ENCODE measurements at places on chromosomes 11 and 22.

- no peak for DNase-seq
Measured at GRCh38 chr22:45583504-45583903, 80.8 kb downstream of the FBLN1 start.

GRCh38 chr22:49300241-49300640, 527.4 kb downstream of the BRD1 start:
- no peak for DNase-seq

- DNase-seq = no peak
Measured at GRCh38 chr11:119473901-119474681, 51.1 kb upstream of the THY1 start.

DNA sequence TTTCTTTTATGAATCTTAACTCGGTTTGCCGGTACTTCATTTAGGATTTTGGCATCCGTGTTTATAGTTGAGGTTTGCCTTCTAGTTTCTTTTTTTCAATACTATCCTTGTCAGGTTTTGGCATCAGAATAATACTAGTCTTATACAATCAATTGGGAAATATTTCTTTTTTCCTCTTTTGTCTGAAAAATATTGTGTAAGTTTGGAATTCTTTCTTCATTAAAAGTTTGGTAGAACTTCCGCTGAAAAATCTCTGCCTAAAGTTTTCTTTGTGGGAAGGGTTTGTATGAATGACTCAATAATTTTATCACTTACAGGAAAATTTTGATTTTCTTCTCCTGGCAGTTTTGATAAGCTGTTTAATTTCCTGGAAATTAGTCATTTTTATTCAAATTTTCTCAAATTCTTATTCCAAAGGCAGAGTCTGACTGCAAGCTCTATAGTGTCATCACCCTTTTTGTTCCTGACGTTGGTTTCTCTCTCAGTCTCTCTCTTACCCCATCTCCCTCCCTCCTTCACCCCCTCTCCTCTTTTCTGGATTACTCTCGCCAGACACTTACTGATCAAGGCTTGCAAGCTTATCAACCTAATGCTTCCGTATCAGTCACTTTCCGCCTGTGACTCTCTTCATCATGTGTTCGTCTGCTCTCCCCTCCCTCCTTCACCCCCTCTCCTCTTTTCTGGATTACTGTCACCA, 555.7 kb downstream of the TBC1D22A start:
- no peak for DNase-seq

DNA sequence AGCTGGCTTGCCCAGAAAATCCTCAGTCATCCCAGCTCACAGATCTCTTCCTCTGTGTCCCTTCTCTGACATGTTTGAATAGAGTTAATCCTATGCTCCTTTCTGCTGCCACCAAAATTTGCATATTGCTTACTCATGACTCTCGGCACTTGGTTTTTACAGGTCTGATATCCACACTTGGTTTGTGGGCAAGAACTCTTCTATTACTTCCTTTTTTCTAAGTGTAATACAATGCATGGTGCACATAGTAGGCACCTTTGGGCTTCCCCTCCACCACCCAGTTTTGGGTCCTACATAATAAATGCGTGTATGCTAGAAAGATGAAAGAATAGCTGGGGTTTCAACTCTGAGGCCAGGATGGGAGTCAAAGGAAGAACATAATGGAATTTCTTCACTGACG, 69.7 kb upstream of the GRK3 start:
- DNase-seq = no peak

DNA sequence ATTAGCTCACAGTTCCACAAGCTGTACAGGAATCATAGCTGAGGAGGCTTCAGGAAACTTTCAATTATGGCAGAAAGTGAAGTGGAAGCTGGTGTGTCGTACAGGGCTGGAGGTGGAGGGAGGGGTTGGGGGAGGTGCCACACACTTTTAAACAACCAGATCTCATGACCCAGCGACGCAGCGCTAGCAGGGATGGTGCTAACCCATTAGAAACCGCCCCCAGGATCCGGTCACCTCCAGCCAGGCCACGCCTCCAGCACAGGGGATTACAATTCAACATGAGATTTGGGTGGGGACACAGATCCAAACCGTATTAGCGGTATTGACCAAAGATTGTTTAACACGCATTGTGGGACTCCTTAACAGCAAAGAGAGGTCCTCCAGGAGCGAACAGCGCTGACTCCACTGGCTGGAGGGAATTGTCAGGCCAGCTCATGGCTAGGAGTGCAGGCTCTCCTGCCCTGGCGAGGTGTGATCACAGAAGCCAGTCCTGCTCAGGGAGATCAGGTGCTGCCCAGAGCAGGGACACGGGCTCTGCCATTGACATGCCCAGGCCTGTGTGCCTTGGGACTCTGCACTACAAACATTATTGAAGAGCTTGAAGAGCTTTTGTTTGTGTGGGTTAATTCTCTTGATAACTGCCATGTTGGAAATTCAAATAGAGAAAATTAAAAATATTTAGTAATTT, 215.3 kb downstream of the TBC1D22A start:
- DNase-seq = no peak

- no peak for DNase-seq
Measured at GRCh38 chr11:83510530-83511460, 224.6 kb upstream of the CCDC90B start.

- no peak for DNase-seq
Measured at GRCh38 chr22:23144932-23145877, at the start of gene RAB36. Gene RAB36 (plus strand): TSS chr22:23145477. CDS start chr22:23146617, 1,140 bp downstream.

DNA sequence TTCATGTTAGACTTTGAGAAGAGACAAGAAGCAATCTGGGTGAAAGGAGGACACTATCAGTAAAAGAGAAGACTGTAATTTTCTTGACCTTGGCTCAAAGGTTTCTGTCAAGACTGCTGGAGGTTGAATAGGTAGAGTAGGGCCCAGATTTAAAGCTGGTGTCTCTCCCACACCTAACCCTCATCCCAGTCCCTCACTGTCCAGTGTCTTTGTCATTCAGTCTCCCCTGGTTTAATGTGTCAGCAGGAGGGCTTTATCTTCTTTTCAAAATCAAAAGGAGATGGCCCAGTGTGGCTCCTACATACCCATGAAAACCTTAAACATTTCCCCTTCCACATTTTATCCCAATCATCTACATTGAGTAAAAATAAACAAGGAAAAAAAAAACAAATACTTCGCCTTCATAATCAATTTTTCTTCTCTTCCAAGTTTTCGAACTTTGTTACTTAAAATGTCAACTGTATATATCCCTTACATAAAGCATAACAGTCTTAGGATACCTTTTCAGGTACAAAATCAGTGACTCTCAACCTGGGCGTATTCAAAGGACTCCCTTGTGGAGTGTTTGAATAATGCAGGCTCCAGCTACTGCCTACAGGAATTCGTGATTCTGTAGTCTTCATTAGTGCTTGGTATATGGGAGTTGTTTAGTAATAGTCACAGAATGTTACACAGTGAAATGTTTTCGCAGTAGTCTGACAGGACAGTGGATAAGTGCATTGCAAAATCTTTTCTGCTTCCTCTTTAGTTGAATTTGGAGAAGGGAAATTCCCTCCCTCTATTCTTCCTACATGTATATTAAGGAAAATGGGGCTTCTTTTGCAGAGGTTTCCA, 87.2 kb downstream of the FAT3 start:
- no peak for DNase-seq

DNA sequence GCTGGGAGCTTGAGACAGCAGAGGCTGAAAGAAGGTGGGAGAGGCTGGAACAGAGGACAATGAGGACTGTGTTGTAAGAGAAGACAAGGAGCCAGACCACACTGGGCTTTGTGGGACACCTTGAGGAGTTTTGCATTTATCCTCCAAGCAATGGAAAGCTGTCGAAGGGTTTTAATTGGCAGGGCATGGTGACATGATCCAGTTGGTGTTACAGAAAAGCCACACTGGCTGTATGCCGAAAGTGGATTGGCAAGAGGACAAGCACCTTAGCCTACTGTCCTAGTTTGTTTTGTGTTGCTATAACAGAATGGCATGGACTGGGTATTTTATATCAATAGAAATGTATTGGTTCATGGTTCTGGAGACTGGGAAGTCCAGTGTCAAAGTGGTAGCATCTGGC, 14.0 kb upstream of the APLNR start:
- no peak for DNase-seq

GRCh38 chr11:124842305-124842704, 22.9 kb upstream of the ROBO3 start:
- no peak for DNase-seq

GRCh38 chr11:57805780-57806179, 44.2 kb downstream of the CTNND1 start:
- no peak for DNase-seq

- no peak for DNase-seq
Measured at GRCh38 chr11:35235936-35236666, 97.1 kb downstream of the CD44 start.

- no peak for DNase-seq
Measured at GRCh38 chr11:116353589-116353988, 419.2 kb downstream of the BUD13 start.

GRCh38 chr11:131748151-131749050, 378.0 kb downstream of the NTM start:
- no peak for DNase-seq

All from SIG-M5 (cell line).